ENCODE measurements at places on chromosomes 6 and 20. TPM values are rescaled to one million over a fixed set of nuclear protein-coding genes. Genes with fewer than 3 reads are reported as not detected.

DNA sequence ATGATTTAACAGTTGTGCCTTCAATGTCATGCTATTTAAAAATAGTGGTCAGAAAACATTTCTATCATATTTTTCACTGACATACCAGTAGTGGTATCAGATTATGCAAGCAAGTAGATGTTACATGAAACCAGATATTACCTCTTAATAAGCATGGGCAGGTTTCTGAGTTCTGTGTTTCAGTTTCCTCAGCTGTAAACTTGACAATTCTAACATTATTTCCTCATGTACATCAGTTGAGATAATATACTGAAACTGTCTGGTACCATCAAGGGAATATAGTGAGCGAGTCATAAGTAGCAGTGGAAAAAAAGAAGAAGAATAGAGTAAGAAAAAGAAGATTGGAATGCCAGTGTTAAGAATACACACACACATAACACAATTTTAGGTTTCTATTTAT is 477.9 kb upstream of the MANEA start:
- H3K27me3 ChIP-seq: no peaks in the 10 kb centered on the region
- no peak for DNase-seq
- no peaks in the 10 kb centered on the region for H3K36me3 ChIP-seq
- no peak overlapping the region for H3K4me3 ChIP-seq

GRCh38 chr6:88020439-88020838 is 27.2 kb upstream of the SPACA1 start:
- H3K36me3 ChIP-seq: no peaks in the 10 kb centered on the region
- no peaks in the 10 kb centered on the region for H3K27me3 ChIP-seq
- no peak overlapping the region for H3K27ac ChIP-seq

GRCh38 chr6:44829836-44830235 is 442.3 kb downstream of the CDC5L start:
- no peak overlapping the region for H3K4me3 ChIP-seq
- H3K27ac ChIP-seq: no peak overlapping the region
- no peaks in the 10 kb centered on the region for H3K4me1 ChIP-seq
- H3K27me3 ChIP-seq: no peaks in the 10 kb centered on the region
- no peaks in the 10 kb centered on the region for H3K36me3 ChIP-seq

- H3K27me3 ChIP-seq: no peaks in the 10 kb centered on the region
- H3K36me3 ChIP-seq: no peaks in the 10 kb centered on the region
- no peak overlapping the region for H3K27ac ChIP-seq
These were observed 383.5 kb downstream of the FRK start for GRCh38 chr6:115677198-115677597.

GRCh38 chr6:6829872-6830685 is 241.6 kb downstream of the LY86 start:
- H3K36me3 ChIP-seq: no peaks in the 10 kb centered on the region
- no peak overlapping the region for H3K4me3 ChIP-seq
- no peak for DNase-seq
- no peak overlapping the region for H3K27ac ChIP-seq

- no peaks in the 10 kb centered on the region for H3K36me3 ChIP-seq
- DNase-seq: no peak
- no peak overlapping the region for H3K27ac ChIP-seq
- no peaks in the 10 kb centered on the region for H3K27me3 ChIP-seq
These were observed 130.4 kb downstream of the TNFRSF21 start for GRCh38 chr6:47179286-47179685.

- H3K27ac ChIP-seq: peak overlapping the region; percentile 31
- H3K4me1 ChIP-seq: peaks cover 7% of the 10 kb centered on the region
- no peak overlapping the region for H3K4me3 ChIP-seq
- H3K36me3 ChIP-seq: no peaks in the 10 kb centered on the region
These were observed 305.8 kb upstream of the RSPO3 start for GRCh38 chr6:126812651-126813050.

GRCh38 chr20:63106108-63106764 is 99.5 kb upstream of the BHLHE23 start:
- H3K4me3 ChIP-seq: no peak overlapping the region
- H3K4me1 ChIP-seq: 0 out of 2 replicates have a peak, but pooled peaks cover 3% of the 10 kb centered on the region
- no peak for DNase-seq
- no peak overlapping the region for H3K27ac ChIP-seq

The OR2H2 gene
- total RNA-seq: not detected

The SFTA2 gene
- 6.6 TPM for total RNA-seq

All from Caco-2 (cell line).